Stimulated activated CD4-positive, alpha-beta T cell treated with anti-CD3 and anti-CD28 coated beads, TNF-alpha, amount 100 ng/mL, for 24 hours (primary cell): ENCODE measurements at places on chromosomes 2 and 18.

DNA sequence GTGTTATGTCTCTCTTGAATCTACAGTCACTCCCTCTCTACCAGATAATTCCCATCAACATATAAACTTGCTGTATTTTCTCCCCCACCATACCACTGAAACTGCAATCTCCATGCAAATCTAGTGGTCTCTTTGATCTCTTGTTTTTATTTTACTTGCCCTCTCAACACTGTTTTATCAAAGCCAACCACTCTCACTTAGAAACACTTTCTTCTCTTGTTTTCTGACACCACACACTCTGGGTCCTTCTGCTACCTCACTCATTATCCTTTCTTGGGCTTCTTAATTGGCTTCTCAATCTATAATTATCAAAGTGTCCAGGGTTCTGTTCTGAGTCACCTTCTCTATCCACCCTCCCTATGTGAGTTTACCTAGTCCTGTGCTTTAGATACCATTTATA, 2.0 kb upstream of the MCFD2 start:
- no peak for DNase-seq

DNA sequence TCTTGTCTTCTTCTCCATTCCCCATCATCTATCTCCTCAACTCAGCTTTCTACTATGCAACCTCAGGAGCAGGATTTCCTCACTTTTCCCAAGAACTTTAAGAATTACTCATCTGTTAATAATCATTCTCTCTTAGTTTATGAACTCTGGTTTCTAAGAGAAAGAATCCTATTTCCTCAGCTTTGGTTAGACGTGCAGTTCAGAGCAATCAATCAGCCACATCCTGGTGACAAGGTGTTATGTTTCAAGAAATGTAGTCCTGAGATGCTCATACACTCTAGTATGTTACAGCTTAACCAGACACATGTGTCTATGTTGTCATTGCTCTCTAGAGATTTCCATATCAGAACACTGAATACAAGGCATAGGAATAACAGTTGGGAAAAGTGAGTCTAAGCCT, 277.9 kb downstream of the MBD2 start:
- no peak for DNase-seq

DNA sequence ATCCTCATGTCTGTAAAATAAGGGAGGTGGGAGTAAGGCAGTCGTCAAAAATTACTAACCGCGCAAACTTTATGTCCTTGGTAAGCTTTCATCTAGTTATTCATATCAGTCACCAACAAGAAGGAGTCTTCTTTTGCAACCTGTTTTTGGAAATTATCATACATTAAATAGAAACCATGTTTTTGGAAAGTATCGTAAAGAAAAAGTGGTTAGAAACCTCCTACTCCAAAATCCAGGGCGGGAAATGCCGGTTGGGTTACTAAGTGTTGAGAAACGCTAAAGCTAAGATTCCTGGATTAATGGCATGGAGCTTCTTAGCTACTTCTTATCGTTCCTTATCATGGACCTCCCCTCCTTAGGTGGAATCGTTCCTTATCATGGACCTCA, 778 bp downstream of the BBS5 start:
- DNase-seq: no peak

- no peak for DNase-seq
Measured at GRCh38 chr2:85275984-85276540, 51.7 kb downstream of the TGOLN2 start.

- no peak for DNase-seq
Measured at GRCh38 chr2:3500326-3500899, 18.9 kb downstream of the ADI1 start.
